CD4-positive, alpha-beta T cell treated with Interleukin-10 for 1 hour (primary cell): ENCODE measurements at places on chromosomes 4 and X.

DNA sequence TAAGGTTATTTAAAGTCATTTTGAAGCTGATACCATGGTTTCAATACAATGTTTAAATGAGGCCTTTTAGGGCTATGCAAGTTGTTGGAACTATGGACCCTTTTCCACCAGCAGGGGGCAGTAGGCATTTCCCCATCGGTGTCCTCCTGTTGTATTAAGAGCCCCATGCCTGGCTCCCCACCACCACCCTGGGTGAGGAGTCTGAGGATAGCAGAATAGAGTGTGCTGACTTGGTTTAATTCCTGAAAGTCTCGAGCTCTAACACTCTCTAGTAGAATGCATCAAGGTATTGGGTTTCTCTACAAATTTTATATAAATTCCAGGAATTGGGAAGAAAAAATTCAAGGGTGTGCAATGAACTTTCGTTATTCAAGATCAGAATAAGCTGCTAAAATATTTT, 234.8 kb upstream of the JADE1 start:
- peak; percentile 60 for DNase-seq

- peak; percentile 55 for DNase-seq
These were observed 531 bp downstream of the ZNF141 start for GRCh38 chr4:337932-338758.

GRCh38 chr4:40845154-40845835, 95.5 kb downstream of the NSUN7 start:
- DNase-seq = no peak

DNA sequence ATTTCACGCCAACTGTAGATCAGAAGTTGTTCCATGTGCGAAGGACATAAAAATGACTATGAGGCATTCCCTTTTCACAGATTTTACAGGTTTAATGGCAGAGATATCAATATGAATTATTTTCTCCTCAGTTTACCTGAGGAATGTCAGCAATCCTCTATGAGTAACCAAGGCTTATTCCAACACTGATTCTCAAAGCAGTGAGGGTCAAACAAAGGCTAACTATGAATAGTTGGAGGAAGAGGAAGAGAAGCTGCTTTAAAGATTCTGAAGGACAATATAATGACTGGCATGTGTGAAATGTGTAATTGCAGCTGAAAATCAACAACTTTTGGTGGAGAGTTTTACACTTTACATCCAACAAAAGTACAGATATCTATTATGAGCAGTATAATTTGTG, 29.1 kb downstream of the NAF1 start:
- DNase-seq = no peak

DNA sequence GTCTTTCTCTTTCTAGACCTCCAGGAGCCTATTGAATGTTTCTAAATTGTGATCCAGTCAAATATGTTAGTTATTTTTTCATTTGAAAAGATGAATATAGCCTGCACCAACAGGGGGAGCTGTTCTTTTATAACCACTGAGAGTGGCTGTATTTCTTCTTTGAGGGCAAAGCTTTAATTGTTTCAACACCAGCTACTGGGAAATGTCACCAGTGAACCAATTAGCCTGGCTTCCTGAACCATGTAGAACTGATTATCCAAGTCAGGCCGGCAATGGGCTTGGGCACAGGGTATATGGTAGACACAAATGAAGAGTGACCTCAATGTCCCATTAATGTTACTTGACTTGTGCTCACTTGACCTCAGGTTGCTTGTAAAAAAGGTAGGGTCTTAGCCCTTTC, 4.8 kb upstream of the DAPP1 start:
- DNase-seq = peak; percentile 73

DNA sequence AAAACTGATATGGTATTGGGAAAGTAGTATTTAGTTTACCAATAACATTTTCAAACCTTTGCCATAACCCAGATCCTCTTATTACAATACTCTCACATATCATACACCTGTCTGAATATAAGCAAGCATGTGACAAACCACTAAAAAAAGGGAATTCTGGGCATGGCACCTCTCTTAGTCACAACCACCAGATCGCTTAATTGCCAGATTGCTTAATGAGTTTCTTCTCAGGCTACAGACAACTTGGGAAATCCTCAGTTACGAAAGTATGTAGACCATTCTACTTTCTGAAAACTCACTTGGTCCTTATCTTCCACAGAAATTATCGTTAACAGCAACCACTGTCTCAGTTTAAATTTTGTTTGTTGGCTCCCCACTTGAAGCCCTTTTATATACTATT, 2.1 kb downstream of the NAF1 start:
- DNase-seq = no peak
